ENCODE measurements at places on chromosomes 2 and 18.

- DNase-seq: no peak
Observed at GRCh38 chr2:15638720-15639119, 47.1 kb downstream of the DDX1 start.

DNA sequence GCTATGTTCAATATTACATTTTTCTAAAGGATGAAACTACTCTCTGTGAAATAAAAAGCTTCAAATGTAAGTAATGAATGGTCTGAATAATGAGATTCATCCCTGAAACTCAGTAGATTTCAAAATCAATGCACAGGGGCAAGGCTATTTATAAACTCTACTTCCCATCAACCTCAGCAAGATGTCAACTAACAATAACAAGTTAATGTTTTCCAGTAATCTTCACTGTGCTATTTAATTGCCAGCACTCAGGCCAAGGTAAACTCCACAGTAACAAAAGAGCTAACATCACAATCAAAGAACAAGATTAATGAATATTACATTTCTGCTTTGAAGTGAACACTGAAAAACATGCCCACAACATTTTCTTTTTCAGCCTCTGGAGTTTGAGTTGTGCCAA lies 144.3 kb upstream of the ZFP36L2 start:
- DNase-seq: no peak

- no peak for DNase-seq
Observed at GRCh38 chr2:176817061-176817565, 395.5 kb upstream of the HNRNPA3 start.

- no peak for DNase-seq
Observed at GRCh38 chr2:132680544-132680943, 10.5 kb upstream of the LYPD1 start.

DNA sequence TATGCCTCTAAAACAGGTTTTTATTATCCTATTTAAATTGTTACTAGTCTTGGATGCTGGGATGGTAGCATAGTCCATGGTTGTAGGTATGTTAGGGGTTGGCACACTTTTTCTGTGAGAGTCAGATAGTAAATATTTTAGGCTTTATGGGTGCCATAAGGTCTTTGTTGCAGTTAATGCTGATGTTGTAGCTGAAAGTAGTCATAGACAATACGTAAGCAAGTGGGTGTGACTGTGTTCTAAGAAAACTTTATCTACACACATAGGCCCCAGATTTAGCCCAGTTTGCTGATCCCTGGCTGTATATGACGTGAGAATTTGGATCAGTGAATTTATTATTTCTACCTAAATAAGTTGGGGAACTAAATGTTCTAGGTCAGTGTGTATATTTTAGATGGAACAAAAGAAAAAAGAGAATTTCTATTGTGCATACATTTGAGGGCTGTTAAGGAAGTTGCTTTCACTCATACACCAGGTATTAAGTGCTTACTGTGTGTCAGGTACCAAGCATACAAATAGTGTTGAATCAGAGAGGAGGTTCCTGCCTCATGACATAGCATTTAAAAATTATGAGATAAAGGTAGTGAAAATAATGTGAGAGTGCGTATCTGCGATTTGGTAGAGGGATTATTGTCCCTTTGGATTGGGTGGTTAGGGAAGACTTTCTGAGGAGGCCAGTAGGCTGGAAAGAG lies 39.4 kb downstream of the AGFG1 start:
- DNase-seq: no peak

GRCh38 chr2:201433394-201433995 lies 17.8 kb downstream of the TRAK2 start:
- no peak for DNase-seq

DNA sequence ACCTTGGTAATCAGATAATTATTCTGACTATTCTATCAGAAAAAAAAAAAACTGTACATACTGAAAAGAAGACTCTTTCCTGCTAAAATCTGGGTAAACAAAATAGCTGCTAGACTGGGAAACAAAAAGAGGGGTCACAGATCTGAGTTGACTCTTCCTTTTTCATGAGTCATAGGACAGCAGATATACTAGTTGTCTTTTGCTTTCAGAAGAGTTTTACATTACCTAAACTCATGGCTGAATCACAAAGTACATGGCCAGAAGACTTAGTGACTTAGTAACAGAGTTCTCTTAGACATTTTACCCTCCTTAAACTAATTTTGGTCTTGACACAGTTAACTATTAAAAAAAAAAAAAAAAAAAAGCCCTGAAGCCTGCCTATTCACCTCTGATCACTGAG lies 834.0 kb upstream of the FSHR start:
- DNase-seq: no peak

- no peak for DNase-seq
Observed at GRCh38 chr2:228518-229278, 35.1 kb downstream of the SH3YL1 start.

DNA sequence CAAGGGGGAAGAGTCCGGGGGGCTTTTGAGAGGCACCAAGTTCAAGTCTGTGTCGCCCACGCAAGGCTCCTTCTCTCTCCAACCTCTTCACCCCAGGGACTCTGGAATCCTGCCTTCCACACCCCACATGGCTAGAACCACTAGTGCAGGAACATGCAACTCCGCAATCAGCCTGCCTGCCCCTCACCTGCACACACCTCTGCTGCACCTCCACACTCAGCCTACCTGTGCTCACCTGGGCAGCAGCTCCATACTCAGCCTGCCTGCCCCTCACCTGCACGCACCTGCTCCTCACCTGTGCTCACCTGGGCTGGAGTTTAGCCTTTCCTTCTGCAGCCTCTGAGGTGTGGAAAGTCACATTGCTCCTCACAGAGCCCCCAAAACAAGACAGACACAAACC lies 277.4 kb downstream of the NDUFA10 start:
- DNase-seq: no peak

DNA sequence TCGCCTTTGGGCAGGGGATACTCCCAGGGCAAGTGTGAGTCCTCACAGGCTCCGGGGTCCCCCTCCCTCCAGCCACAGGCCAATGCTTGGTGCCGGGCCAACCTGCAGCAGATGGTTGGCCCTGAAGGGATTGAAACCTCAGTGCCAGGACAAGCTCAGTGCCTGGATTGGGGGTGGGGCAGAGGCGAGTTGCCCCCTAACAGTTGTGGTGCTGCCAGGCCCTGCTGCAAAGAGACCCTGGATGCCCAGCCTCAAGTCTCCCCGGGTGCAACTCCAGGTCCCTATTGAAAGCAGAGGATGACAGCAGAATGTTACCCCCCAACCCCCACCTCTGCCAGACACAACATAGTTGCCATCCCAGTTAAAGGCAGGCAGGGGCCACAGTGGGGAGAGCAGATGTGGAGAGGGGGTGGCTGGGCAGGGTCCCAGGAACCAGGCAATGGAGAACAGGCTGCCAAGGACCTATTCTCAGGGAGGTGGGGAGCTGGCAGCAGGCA lies 9.5 kb upstream of the RNF103 start:
- peak; percentile 95 for DNase-seq

DNA sequence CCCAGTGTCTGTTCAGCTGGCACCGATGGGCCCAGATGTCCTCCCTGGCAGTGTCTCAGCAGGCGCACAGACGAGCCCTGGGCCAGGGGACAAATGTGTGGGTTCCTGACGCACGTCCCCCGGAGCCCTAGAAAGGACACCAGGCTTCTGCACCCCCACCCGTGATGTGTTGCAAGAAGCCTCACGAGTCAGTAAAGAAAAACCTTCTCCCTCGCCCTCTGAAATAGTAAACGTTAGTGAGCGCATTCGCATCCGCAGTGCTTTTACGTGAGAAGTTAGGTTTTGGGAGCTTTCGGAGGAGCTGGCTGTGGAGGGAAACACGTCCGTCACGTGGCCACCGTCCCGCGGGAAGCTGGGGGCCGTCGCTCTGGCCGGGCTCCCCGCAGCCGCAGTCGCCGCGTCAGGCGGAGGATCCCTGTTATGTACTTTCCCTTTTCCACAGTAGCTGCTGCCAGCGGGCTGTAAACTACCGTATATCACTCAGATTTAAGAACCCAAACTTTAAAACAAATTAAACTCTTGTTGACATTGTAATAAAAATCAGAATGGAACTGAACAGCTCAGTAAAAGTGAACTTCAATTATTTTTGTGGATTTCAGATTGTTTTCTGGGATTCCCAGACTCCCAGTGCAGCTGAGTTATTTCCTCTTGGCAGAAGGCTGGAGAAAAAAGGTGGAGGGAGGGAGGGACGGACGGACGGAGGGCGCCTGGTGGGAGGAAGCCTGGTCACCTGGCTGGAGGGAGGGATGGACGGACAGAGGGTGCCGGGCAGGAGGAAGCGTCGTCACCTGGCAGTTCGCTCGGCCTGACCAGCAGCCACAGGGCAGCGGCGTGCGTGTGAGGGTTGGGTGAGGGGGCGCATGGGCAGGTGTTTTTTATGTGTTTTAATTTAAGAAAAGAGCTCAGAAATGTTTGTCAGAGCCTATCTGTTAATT lies 112.1 kb downstream of the NFATC1 start:
- DNase-seq: no peak

- DNase-seq: no peak
Observed at GRCh38 chr18:23266717-23267446, 131.6 kb downstream of the CABLES1 start.

- DNase-seq: no peak
Observed at GRCh38 chr2:97979904-97980303, 15.8 kb downstream of the TMEM131 start.

DNA sequence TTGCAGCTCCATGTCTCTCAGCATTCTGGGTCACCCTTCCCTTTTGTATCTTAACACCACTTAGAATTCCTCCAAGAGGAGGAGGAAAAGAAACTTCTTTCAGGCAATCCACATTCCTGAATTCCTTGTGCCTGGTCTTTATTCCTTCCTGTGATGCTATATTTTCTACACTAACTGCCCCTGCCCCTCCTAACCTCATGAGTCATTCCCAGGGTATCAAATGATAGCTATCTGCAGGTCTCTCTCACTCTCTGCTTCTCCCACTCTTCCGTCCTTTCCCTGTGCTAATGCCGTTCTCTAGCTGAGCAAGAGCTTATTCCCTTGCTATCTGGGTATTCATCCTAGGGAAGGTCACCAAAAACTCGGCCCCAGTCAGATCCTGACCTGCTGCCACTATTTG lies 395.0 kb upstream of the TCF4 start:
- no peak for DNase-seq

DNA sequence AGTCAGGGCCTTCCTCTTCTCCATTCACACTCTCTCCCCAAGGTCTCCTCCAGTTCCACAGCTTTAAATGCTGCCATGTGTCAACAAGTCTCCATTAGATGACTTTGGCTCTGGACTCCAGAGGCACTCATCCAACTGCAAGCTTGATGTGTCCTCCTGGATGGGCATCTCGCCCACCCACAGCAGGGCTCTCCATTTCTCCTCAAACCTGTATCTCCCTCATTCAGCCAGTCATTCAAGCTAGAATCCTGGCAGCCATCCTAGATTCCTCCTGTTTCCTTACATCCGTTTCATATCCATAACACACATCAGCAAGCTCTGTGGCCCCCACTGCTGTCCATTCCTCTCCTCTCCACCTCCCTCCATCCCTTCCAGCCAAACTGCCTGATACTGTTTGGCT lies 88.4 kb upstream of the AFF3 start:
- DNase-seq: peak; percentile 88

- DNase-seq: no peak
Observed at GRCh38 chr2:234671716-234672115, 174.8 kb upstream of the ARL4C start.

- DNase-seq: no peak
Observed at GRCh38 chr2:65228263-65228750, 676 bp downstream of the ACTR2 start.

- DNase-seq: no peak
Observed at GRCh38 chr18:44821924-44822323, 141.2 kb downstream of the SETBP1 start.

DNA sequence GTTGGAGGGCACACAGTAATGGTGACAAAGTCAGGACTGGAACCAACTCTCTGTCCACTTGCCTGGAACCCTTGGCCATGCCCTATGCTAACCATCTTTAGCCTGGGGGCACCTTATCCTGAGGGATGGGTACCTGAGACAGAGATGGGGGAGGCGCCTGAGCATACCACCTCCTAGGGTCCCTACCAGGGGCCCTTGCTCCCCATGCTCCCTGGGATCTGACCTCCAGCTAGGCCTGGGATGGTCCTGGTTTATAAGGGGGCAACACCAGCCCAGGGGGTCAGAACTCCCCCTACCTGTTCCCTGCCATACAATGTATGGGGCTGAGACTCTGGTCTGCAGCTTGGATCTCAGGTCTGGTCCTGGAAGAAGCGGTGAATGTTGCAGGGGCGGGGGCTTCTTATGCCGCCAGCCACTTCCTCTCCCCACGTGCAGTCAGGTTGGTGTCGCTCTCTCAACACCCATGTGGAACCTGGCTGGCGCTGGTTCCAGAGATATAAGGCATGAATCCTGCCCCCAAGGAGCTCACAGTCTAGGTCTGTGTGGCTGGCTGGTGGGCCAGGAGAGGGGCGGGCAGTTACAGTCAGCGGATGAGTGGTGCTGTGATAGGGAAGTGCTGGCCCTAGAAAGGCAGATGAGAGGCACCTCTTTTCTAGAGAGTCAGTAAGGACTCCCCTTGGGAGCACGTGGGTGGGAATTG lies 3.8 kb upstream of the TOGARAM2 start:
- no peak for DNase-seq

DNA sequence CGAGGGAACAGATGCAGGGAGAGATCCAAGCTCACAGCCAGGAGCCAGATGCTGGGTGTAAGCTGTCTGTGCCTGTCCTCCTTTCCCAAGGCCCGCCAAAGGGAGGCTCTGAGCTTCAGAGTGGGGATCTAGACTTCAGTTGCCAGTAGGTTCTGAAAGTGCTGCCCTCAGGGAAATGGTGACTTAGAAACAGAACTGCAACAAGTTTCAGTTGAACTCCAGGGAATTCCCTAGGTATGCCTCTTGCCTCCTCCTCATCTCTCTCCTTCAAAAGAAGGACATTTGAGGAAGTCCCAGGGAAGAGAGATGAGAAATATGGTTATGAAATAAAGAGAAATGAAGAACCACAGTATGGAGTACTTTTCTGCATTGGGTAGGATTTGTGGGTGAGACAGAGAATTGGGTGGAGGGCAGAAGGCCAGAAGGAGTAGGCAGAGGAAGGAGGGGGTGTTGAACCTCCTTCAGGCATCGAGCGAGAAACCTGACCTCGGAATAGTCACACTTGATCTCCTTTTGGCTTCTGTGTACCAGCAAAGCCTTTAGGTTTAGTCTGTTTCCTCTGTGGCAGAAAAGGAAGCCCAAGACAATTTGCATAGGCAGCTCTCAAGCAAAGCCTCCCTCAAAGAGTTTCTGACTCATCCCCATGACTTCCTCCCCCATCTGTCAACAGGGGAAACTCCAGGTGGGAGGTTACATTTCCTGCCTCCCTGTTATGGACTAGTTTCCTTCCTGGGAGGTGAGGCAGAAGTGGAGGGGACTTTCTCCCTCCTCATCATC lies 45.7 kb downstream of the QPCT start:
- peak; percentile 2 for DNase-seq

DNA sequence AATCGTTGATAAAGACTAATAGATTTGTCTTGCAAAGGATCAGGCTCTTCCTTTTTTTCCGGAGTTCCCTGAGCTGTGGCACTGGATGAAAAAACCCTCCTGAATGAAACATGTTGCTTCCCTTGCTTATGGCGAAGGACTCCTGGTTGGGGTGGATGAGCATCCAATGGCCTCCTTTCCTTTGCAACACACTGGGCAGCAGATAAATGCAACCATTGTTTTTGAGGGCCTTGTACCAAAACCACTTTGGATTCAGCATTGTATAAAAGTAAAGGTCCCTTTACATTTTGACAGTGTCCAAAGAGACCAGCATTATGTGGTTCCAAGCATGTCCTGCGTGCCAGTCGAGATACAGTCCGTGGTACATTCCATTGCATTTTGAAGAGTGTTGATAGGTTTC lies 44.7 kb downstream of the FAM210A start:
- no peak for DNase-seq

GRCh38 chr2:20515290-20516220 lies 68.7 kb downstream of the RHOB start:
- no peak for DNase-seq
